ENCODE measurements at places on chromosomes 4 and X.

GRCh38 chr4:41784191-41784979 lies 35.9 kb upstream of the PHOX2B start:
- DNase-seq, result no peak

GRCh38 chr4:54658252-54659093 lies 716 bp downstream of the KIT start:
- peak; percentile 69 for DNase-seq

GRCh38 chrX:23729214-23729613 lies 13.9 kb downstream of the ACOT9 start:
- DNase-seq, result no peak

GRCh38 chrX:9757366-9757765 lies 8.3 kb downstream of the GPR143 start:
- no peak for DNase-seq

- DNase-seq, result peak; percentile 75
Observed at GRCh38 chr4:42371305-42372252, 25.7 kb upstream of the SHISA3 start.

DNA sequence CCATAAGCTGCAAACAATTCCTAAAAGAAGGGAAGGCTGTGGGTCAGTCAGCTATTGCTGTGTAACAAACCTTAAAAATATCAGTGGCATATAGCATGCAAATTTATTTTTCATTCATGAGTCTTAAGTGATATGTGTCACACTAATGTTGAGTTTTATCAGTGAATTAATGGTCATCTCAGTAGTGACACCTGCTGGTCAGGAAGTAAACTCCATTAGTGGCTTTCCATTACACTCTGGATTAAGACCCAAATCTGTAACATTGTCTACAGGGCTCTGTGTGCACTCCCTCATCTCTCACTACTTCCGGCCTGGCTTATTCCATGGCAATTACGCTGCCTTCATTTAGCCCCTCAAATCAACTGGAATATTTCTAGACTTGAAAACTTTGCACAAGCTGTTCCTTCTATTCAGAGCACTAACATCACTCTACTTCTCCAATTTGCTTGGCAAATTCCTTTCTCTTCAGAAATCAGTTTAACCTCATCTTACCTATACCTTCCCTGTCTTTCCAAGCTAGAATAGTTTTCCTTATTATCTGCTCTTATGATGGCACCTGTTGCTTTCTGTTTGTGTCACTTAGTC lies 217.3 kb upstream of the TAPT1 start:
- peak; percentile 35 for DNase-seq

DNA sequence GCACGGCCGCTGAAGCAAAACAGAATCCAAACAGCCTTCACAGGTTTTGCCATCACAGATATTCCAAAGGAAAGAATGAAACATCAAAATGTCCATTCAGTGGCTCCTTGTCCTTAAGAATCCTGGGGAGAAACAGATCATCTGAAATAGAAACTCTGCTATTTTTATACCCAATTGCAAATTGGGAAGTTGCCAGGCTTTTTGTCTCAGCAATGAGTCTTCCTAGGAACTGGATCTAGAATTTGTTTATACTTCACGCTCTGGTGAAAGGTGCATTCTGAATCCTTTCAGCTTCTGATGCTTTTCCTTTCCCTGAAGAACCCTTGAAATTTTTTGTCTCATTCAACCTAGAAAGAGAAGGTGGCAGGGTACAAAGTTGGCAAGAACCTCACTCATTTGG lies 218.9 kb downstream of the FBXW7 start:
- no peak for DNase-seq

GRCh38 chrX:132639446-132639845 lies 150.6 kb upstream of the MBNL3 start:
- no peak for DNase-seq

DNA sequence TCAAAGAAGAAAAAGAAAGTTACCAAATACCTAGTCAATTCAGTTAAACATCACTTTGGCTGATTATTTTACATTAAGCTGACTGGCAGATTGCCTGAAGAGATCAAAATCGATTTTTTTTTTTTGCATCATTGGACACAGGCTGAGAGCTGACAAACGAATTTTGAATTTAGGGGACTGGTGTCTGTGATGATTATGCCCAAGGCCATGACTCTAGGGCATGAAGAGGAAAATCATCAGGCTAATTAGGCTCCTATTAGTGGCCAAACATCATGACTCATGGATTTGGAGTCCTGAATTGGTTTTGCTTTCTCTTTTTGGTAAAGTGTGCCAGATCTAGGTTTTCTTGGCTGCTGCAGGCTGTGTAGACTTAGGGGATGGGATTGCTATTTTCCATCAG lies 829.3 kb upstream of the LCORL start:
- DNase-seq, result no peak
